ENCODE measurements at places on chromosomes 6 and 20. TPM values are rescaled to one million over a fixed set of nuclear protein-coding genes. Genes with fewer than 3 reads are reported as not detected.

The RNF39 gene
- not detected for total RNA-seq

The LPA gene
- total RNA-seq, result not detected

The PTPRT gene
- under 0.01 TPM for total RNA-seq

The ZSCAN23 gene
- 3.4 TPM for total RNA-seq

The SLC4A11 gene
- 0.26 TPM for total RNA-seq

Measured in aortic smooth muscle cell (primary cell).